A673 (cell line): ENCODE measurements at places on chromosomes 3 and 15.

- no peak for DNase-seq
Observed at GRCh38 chr3:100440895-100441294, 39.6 kb downstream of the LNP1 start.

DNA sequence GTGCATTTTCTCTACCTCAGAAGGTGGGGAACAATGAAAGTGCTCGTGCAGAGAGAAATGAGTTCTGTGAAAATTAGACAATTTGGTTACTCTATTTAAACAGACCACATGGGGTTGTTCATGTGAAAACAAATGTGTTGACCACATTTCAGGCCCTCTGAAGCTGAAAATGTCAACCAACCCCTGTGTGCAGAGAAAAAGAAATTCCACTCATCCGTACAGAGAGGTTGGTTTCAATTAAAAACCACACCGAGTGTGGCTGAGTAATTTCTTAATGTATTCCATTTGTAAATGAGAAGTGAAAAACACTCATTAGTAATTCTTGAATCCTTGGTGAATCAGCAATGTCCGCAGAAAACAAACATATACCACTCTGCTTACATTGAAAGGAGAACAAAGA lies 46.9 kb upstream of the SLC7A14 start:
- no peak for DNase-seq

GRCh38 chr3:149332771-149333170 lies 665 bp downstream of the TM4SF18 start:
- DNase-seq: peak; percentile 24

- no peak for DNase-seq
Observed at GRCh38 chr3:159652452-159652851, 336.2 kb upstream of the IL12A start.

DNA sequence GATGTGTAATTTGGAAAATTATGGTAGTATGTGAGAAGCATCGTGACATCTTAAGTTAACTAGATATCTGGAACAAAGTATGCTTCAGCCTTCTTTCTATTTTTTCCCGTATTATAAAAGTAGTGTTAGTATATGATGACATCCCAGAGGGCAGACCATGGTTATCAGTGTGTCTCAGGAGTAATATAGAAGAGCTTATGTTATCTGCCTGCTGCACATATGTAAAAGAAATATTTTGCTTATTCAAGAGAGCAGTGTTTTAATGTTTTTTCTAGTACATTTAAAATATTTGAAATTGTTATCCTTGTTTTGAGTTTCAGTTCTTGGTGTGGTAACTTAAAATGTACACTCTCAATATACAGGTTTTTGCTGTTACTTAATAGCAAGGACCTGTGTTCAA lies 24.1 kb downstream of the PLCL2 start:
- no peak for DNase-seq

DNA sequence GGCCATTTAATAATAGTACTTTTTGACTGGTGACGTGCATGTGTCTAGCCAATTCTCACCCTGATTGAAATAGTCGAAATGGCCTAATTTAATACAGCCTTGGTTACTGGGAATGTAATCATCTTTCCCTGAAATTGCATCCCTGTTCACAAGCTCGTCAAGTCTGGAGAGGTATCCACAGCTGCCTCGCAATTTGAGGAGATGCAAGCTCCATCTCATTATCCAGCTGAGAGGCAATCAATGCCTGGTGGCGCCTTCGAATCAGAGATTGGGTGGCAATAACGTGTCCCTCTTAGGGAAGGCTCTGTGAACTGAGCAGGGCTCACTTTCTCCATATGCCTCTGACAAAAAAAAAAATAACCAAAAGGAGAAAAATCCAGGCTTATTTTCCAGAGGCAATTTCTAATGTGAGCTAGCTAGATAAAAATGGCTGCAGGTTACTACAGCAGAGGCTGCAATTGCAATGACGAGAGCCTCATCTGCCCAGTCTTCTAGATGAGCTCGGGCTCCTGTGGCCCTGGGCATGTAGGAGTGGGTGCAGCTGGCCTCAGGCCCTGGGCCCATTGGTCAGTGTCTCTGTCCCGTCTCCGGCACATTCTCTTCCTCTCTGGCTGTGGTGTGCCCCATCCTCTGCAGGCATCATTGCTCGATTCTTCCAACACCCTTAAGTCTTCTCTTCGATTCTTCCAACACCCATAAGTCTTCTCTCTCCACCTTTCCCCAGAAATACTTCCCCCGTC lies 487.5 kb downstream of the GABRG3 start:
- no peak for DNase-seq
